ENCODE measurements at places on chromosomes 2 and 18.

DNA sequence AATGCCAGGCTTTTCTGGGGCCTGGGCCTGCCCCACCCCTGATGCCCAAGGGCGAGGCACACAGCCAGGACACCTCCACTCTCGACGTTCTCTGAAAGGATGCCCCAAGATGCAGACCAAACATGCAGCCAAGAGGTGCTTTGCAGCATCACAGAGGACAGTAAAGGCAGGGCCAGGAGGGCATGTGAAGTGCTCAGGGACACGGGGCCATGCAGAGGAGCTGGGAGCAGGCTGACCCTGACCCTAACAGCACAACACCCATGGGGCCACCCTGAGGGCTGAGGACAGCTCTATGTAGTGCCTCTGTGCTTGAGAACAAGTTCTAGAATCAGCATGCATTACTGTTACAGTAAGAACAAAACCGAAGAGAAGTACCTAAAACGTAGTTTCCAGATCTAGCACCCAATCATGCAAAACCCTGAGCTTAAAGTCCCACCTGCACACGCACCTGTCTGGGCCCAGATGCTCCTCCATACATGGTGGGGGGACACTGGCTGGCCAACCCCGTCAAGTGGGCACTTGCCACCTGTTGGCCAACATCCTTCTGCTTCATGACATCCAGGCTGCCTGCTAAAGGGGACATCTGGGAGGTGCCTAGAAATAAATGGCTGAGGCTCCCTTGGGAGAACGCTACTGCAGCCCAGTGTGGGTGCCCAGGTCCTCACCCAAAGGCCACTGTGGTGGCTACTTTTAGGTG lies 15.4 kb downstream of the HS6ST1 start:
- no peak for DNase-seq

- no peak for DNase-seq
These were observed 12.2 kb upstream of the ANXA4 start for GRCh38 chr2:69729781-69730180.

- DNase-seq: no peak
These were observed 463.9 kb downstream of the STK39 start for GRCh38 chr2:167783261-167784083.

DNA sequence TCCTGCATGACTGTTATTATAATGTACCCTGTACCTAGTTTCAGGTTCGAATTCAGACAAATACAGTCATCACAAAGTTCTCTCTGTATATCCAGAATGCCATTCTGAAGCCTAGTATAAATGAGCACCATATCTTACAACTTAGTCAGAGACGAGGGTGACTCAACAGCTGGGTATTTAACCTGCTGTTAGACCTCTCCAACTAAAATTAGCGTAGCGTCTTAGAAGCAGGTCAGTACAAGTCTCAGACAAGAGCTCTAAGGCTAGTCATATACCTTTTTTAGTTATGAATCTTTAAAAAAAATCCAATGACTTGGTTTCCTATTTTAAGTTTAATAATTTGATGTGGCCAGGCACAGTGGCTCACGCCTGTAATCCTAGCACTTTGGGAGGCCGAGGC lies 74.1 kb downstream of the CABYR start:
- no peak for DNase-seq
